Bladder microvascular endothelial cell (primary cell): ENCODE measurements at places on chromosomes 16 and 17. TPM values are rescaled to one million over a fixed set of nuclear protein-coding genes. Genes with fewer than 3 reads are reported as not detected.

The KCNAB3 gene
- 0.49 and 0.63 TPM in 2 replicates for total RNA-seq

The HSPB9 gene
- not detected in 2 replicates for total RNA-seq

The CHST5 gene
- 0.19 TPM in 1 of 2 replicates, not detected in the other for total RNA-seq

The CPHXL2 gene
- total RNA-seq = not detected in 2 replicates

The OMG gene
- 6.0 TPM in 1 of 2 replicates, not detected in the other for total RNA-seq

The PYDC1 gene
- total RNA-seq = not detected in 2 replicates

The SOST gene
- total RNA-seq = not detected in 2 replicates

The SEZ6L2 gene
- 0.65 and 5.9 TPM in 2 replicates for total RNA-seq

The CMTM1 gene
- total RNA-seq = 1.1 and 2.9 TPM in 2 replicates

The TBC1D3E gene
- not detected in 2 replicates for total RNA-seq

The CCL1 gene
- total RNA-seq = not detected in 2 replicates

The OTOA gene
- under 0.01 and 0.06 TPM in 2 replicates for total RNA-seq

The TP53TG3F gene
- total RNA-seq = not detected in 2 replicates

The WSCD1 gene
- 27.6 and 35.3 TPM in 2 replicates for total RNA-seq

The SDR42E2 gene
- 0.16 TPM in 1 of 2 replicates, not detected in the other for total RNA-seq

The MC1R gene
- 0.97 and 2.1 TPM in 2 replicates for total RNA-seq

The OR3A3 gene
- not detected in 2 replicates for total RNA-seq

The MMP28 gene
- total RNA-seq = 11.0 and 11.3 TPM in 2 replicates

The RETREG3 gene
- total RNA-seq = 40.3 and 50.0 TPM in 2 replicates

The SPOP gene
- 119 and 145 TPM in 2 replicates for total RNA-seq

The SLC43A2 gene
- total RNA-seq = 8.3 and 46.6 TPM in 2 replicates

The DRC7 gene
- total RNA-seq = 0.25 TPM in 1 of 2 replicates, not detected in the other

The SLFN13 gene
- 2.6 and 6.2 TPM in 2 replicates for total RNA-seq

The GID4 gene
- total RNA-seq = 4.2 and 8.1 TPM in 2 replicates

The TMEM220 gene
- total RNA-seq = 1.1 and 1.3 TPM in 2 replicates

The ANKS4B gene
- not detected in 2 replicates for total RNA-seq

The MEIOC gene
- total RNA-seq = under 0.01 TPM in 1 of 2 replicates, not detected in the other

The GAA gene
- total RNA-seq = 13.4 and 45.4 TPM in 2 replicates

The PTX4 gene
- total RNA-seq = 0.13 and 0.16 TPM in 2 replicates

The CIBAR2 gene
- total RNA-seq = 0.19 TPM in 1 of 2 replicates, not detected in the other

The SLFN12 gene
- 36.1 and 87.1 TPM in 2 replicates for total RNA-seq

The TRIM47 gene
- total RNA-seq = 65.4 and 91.7 TPM in 2 replicates
